ENCODE measurements at places on chromosomes 3 and 15.

- no peak for DNase-seq
Observed at GRCh38 chr3:20878691-20879090, 692.7 kb upstream of the SGO1 start.

DNA sequence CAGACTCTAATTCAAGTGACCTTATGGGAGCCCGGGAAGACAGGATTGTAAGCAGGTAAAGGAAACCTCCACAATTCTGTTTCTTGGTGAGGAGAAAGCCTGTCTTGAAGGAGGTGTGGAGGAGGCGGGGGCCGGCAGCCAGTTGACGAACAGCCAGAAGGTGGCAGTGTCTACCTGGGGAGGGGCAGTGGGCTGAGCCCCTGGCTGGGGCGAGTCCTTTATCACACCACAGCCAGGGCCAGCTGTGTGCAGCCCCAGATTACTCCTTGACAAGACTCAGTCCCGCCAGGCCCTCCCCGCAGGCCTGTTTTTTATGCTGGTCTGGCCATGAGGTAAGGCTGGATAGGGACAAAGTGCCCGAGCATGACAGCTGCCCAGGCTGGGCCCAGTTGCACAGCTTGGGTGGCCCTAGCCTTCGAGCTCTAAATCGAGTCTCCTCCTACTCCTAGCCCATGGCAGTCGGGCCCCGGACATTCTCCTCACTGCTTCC lies 40.9 kb upstream of the IDH2 start:
- peak; percentile 77 for DNase-seq

DNA sequence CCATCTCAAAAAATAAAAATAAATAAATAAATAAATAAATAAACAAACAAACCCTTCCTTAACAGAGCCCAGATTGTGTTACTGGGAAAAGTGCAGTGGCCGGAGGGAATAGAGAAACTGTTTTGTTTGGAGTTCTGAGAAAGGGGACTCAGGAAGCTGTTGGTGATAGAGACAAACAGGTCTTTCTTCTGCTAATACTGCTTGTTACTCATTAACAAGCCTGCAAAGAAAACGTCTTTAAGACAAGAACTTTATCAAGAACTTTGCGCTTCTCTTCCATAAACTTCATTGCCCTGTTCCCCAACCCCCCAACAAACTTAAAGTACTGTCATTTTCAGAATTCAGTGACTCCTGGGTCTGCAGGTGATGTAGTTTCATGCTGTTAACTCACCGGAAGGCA lies 68.8 kb upstream of the GSK3B start:
- no peak for DNase-seq

DNA sequence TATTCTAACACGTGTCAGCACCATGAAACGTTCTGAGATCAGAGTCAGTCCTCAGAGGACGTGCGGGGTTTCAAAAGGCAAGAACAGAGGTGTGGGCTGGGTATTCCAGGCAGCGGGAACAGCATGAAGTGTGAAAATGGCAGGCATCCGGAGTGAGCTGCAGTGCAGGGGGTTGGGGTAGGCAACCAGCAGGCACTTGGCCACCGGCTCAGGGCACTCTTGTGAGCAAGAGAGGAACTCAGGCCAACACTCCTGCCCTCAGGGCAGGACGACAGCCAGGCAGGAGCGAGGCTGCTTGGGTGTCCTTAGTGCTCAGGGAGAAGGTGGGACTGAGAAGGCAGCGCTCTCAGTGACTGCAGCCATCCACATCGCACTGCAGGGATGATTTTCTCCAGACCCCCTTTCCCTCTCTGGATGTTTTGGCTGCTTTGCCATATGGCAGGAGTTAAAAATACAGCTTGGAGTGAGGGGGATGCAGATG lies 151.1 kb downstream of the NUP210 start:
- no peak for DNase-seq

GRCh38 chr3:62670351-62670750 lies 204.9 kb downstream of the CADPS start:
- DNase-seq, result no peak

DNA sequence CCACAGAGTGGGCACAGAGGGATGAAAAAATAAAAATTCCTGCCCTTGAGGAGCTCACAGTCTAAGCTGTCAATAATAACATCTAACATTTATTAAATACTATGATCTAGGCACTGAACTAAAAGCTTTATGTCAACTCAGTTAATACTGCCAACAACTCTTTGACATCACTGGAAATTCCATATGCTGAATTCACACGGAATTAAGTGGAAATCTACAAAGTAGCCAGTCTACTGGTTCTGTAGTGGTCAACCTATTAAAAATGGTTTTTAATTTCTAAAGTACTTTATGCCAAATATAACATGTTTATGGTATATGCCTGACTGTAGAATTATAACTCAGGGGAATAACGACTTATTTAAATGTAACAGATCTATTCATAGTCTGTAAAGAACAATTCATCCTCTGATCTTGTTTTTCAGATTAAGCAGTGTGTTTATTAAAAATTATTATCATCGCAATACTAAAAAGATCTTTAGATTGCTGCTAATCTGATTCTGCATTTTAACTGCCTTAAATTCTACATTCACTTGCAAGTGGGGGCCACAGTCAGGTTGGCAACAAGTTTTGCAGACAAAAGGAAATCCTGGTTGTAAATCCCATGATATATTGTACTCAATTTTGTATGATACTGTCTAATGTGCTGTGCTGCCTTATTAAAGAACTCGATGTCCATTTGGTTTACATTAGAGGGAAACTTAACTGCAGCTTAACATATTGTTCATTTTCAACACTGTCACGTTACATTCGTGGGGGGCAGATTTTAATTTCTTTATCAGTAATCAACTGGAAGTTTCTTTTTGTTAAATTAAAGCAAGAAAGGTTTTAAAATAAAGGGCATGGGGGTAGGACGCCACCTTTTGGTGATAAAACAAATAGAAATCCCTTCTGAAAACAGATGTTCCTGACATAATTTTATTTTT lies 2.6 kb upstream of the FOXP1 start:
- DNase-seq, result no peak

DNA sequence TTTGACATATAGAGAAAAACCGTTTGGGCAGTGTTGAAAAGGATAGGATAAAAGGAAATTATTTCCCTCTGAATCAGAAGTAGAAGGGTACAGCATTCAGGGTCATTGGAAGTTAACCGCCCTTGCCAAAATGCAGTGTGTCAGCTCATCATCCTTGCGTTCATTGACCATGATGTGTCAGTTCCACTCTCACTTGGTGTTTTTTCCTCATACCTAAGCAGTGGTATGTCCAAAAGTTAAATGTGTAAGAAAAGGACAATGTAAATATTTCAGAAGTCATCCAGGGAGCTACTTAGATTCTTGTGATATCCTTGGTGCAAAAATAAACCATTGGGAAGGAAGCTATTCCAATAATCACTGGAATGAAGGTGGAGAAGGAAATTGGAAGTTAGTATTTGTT lies 50.7 kb downstream of the MAP6D1 start:
- no peak for DNase-seq

DNA sequence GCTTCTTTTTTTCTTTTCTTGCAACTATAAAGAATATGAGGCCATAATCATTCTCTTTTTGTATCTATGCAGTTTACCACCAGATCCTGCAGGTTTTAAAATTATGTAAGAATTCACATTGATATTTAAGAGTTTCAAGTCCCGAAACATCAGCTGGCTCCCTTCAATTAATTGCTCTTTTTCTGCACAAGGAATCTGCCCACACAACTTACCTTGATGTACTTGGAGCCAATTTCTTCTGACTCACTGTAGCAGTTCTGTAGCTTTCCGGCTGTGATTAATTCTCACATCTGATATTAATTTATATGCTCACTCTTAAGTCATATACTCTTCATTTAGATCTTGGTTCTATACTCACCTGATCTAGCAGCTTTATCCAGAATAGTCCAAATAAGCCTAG lies 781.8 kb downstream of the CADM2 start:
- no peak for DNase-seq

GRCh38 chr3:109678600-109678999 lies 341.3 kb upstream of the DPPA4 start:
- no peak for DNase-seq

DNA sequence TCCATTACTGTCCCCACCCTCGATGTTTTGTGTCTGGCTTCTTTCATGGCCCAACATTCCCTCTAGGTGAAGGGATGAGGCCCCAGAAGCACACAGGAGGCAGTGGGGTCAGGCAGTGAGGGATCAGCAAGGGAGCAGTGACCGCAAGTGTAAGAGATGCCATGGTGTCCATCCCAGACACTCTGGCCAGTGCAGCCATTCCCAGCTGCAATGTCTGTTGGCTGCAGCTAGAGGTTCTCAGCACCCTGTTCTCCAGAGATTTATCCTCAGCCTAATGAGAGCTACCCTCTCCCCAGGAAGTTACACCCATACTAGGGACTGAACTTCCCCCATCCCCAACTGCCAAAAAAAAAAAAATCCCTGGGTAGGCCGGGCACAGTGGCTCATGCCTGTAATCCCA lies 40.2 kb downstream of the TRANK1 start:
- DNase-seq, result no peak

GRCh38 chr3:52280050-52280461 lies 1.6 kb upstream of the WDR82 start:
- DNase-seq, result no peak

DNA sequence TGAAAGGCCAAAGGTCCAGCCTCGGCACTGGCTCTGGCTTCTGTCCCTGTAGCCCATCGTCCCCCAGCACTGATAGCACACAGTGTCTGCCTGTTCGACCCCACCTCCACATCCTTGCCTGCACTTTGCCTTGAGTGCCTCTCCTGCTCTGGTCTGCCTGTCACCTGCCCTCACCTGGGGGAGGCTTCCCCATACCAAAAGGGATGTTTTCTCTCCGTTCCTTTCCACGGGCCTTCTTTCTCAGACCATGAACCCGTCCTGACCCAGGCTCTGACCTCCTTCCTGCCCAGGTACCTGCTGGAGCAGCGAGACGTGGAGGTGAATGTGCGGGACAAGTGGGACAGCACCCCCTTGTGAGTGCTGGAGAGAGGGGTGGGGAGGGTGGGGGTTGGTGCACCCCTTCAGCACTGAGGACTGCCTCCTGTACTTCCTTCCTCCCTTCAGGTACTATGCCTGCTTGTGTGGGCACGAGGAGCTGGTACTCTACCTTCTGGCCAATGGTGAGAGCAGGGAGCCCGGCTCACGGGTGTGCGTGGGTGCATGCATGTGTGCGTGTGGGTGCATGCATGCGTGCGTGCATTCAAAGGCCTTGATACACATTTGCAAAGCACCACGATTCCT lies 1.5 kb downstream of the ABTB1 start:
- DNase-seq, result peak; percentile 19

DNA sequence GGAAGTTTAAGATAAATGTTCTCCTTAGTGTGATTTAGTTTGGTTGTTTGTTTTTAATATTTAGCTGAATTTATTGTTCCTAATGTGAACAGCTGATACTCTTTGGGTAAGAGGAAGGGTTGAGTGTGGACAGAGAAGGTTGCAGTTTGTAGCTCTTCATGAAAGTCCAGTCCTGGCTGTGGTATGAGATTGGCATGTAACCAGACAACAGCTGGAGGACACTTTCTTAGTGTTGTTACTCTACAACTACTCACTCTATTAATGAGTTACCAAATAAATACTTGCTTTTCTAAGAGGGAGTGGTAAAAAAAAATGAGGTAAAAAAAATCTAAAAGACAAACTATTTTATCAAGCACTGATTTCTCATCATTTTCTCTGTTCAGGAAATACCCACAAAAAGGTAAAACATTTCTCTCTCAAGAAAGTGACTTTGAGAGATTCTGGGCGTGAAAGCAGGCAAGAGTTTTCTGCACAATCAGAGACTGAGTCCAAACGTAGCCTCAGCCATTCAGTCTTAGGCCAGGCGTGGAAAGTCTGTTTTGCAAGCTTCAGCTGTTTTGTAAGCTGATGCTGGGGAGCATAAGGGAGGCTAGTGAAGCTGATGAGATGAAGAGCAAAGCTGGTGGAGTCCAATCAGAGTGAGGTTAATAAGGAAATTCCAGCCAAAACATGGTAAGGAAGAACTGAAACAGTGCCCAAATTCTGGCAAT lies 138.5 kb upstream of the ARPP21 start:
- peak; percentile 22 for DNase-seq

- no peak for DNase-seq
Observed at GRCh38 chr15:76962337-76963013, 30.9 kb downstream of the RCN2 start.
